NCI-H1694 treated with DMSO at 0.1 percent for 48 hours (cell line): ENCODE measurements at places on chromosomes 7 and 10.
A peak's percentile ranks its signal among the peaks of the same experiment; 100 is the strongest.

DNA sequence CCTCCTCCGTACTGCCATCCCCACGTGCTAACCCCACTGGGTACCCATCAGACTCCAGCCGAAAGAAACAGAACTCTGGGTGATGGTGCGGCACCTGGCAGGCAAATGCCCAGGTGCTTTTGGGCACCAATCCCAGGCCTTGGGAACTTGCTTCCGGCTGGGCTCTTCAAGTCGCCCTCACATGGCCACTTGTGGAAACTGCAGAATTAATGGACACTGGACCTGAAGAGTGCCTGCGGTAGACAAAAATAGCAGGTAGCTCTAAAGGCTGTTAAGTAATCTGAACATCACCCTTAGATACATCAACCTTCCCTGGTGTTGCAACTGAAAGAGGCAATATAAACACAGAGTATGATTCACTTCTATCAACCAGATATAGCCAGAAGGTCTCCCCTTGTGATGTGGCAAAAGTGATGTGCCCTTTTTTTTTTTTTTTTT is 644.4 kb downstream of the GRM8 start:
- DNase-seq, result peak; percentile 2

DNA sequence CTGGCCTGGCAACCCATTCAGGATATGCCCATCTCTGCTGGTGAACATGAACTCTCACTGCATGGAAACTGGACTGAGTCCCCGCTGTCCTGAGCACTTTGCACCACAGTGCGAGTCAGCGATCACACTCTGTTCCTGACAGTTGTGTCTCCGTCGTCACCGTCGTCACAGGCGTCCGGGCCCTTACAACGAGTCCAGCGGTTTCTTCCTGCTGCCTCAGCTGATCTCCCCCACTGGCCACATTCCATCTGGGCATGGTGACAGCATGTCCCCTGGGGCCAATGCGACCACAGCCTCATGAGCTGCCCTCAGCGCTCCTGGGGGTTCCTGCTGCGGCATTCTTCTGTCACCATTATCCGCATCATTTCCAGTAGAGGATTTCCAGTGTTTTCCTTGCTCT is 76.8 kb upstream of the KLF6 start:
- DNase-seq, result no peak

DNA sequence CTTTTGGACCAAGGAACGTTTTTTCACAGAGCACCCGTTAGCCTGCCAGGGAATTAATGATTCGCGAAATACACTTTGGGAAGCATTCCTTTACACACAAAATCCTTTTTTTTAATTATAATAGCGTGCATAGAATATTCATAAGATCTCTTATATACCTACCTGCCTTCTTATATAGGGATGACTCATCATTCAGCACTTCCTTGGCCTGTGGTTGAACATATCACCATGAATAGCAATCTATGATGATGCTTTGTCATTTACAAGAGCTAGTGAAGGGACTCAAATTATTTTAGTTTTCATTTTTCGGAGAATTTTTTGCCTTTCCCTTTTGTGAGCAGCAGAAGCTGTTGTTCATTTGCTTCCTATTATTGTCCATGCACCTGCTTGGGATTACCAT is 97.0 kb downstream of the CDH23 start:
- DNase-seq, result no peak

DNA sequence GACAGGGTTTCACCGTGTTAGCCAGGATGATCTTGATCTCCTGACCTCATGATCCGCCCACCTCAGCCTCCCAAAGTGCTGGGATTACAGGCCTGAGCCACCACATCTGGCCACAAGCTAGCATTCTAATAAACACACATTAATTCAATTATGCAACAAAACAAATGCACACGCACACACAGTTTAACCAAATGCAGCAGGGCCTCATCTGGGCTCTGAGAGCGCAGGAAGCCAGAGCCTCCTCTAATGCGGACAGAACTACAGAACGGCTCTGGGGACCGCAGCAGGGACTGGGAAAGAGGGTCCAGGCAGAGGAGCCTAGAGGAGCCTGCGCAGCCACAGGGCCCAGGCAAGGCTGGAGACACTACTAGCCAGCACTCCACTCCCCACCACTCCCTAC is 3.8 kb downstream of the MAD1L1 start:
- DNase-seq, result no peak

DNA sequence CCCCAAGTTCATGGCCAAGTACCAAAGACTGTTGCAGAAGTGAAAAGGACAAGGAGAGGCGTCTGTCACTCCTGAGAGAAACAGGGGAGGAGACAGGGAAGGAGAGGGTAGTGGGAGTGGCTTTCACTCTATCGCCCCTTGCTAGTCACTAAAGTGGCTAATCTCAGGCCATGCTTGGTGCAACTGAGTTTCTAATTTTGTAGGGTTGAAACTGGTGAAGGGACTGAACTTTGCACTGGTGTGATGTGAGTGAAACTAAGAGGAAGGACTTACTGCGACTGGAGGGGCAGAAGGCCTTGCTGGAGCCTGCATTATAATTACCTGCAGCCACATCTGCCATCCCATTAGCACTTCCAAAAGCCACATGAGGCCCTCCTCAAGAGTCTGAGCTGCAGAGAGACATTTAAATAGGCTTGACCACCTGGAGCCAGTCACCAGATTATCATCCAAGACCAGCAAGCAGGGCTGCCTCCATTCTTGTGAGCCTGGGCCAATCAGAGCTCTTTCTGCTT is 107.2 kb upstream of the EEPD1 start:
- DNase-seq, result no peak

DNA sequence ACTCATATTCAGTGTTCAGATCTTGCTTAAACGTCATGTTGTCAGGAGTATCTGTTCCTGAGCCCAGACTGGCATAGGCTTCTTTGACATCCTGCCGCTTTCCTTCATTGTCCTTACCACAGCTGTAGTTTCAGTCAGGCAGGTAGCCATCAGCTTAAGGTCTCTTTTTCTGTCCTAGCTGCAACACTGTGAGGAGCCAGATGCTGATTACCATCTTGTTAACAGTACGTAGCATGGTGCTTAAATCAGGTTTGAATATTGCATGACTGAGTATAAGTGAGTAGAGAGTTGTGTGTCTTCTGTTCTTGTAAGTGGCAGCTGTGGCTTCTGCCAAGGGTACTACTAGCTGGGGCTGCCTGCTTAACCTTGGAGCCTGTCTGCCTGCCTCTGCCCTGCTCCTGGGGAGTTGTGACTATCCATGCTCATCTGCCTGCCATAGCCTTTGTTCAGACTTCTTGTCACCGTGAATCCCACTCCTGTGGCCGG is 92.6 kb downstream of the MAPK8 start:
- no peak for DNase-seq

GRCh38 chr10:102405632-102406031 is 10.1 kb downstream of the NFKB2 start:
- no peak for DNase-seq
